NCI-H1417 treated with DMSO at 0.1 percent for 48 hours (cell line): ENCODE measurements at places on chromosomes 4 and X.

DNA sequence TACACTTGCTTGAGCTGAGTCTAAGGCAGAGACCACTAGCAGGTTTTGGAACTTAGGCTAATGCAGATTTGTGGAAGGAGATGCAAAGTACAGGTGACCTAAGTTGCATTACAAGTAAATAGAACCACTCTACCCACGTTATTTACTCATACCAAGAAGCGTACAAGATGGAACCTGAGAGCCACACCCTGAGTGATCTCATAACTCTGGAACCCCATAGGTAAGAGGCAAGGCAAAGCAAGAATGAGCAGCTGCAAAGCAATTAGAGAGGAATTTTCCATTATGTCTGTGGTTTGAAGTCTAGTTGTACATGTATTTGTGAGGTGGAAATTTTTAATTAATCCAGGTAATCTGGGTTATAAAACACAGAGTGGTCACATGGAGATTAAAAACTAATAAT lies 55.4 kb downstream of the CC2D2A start:
- DNase-seq, result no peak

GRCh38 chr4:112110059-112110425 lies 35.2 kb upstream of the FAM241A start:
- no peak for DNase-seq

DNA sequence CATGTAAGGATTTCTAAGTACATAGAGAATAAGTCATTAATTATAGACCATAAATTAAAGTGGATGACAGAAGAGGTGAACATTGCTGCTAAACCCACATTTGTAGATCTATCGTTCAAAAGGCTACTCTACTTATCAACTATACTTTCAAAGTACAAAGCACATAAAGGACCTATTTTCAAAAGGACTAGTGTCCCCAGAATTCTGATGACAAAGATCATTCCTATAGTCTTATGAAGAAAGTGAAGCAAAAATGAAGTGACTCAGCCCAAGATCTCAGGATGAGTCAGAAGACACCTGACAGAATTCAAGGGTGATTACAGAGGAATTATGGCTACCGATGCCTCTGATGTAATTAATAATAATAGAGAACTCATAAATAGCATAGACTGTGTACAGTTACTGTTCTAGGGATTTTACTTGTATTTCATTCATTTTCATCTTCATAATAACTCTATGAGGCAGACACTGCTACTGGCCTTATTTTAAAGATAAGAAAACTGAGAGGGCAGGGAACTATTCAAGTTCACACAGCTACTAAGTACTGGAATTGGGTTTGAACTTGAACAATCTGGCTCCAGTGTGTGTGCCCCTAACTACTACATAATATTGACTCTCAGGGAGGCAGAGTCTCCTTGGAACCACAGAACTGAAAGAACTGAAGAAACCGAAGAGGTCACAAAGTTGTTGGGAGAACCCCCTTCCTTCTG lies 17.1 kb downstream of the USP46 start:
- DNase-seq, result no peak

DNA sequence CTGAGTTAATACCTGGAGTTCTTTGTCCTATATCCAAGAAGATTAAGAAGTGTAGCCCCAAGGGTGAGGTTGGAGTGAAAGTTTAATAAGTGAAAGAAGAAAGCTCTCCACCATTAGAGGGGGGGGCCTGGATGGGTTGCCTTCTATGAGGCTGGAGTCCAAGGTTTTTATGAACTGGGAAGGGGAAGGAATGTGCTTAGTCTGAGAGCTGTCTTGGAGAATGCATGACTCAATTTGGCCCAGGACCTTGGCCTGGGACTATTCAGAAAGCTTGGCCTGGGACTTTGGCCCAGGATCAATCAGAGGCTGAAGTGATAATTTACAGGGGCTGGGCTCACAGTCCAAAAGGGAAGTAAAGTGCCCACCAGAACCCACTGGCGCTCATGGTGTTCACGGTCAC lies 1049.0 kb upstream of the GRIA3 start:
- no peak for DNase-seq

GRCh38 chr4:95118497-95118896 lies 360.7 kb downstream of the BMPR1B start:
- no peak for DNase-seq

DNA sequence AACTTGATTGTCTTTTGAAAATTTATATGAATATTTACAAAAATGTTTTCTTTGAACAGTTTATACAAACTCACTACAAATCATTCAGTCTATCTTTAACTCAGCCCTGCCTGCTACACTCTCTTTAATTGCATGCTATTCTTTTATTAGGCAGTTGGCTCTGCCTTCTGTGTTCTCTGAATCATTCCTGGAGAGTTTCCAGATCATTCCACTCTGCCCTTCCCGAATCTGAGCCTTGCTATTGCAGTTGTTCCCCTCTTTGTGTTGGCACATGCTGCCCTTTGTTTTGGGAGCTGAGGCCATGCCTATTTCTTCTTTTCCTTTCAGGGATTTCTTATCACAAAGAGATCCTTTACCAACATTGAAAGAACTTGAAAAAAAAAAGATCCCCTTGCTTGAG lies 8.7 kb upstream of the TECRL start:
- no peak for DNase-seq

- no peak for DNase-seq
Observed at GRCh38 chrX:1416327-1416784, 24.4 kb upstream of the SLC25A6 start.

DNA sequence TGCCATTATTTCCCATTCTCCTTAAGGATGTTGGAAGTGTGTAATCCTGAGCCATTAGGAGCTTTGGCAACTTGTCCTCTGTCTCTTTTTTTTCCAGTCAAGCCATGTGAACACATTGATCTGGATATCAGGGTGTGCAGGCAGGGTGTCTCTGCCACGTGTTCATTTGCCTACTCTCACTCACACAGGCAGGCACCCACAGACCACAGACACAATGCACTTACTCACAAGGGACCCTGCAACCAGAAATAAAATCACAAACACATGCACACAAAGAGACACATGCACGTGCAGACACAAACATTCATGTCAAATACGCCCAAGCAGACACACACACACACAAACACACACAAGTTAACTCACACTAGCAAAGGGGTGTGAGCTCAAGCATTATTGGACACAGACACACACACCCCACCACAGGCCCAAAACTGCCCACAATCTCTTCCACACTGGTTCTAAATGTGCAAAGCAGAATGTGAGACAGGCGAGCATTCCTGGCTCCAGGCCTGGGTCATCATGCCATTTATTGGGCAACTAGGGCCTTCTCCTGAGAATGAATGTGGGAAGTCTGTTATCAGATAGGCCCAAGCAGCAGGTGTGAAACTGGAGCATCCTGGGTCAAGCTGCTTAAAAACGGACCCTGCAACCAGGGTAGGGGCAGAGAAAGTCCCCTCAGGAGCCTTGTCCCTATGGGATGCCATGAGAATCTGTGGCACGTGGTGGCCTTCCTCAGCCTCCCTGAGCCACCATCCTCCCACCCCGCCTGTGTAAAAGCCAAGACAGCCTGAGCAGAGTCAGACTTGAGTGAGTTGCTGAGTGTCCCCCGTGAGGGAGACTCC lies 63.4 kb downstream of the NBDY start:
- DNase-seq, result no peak

DNA sequence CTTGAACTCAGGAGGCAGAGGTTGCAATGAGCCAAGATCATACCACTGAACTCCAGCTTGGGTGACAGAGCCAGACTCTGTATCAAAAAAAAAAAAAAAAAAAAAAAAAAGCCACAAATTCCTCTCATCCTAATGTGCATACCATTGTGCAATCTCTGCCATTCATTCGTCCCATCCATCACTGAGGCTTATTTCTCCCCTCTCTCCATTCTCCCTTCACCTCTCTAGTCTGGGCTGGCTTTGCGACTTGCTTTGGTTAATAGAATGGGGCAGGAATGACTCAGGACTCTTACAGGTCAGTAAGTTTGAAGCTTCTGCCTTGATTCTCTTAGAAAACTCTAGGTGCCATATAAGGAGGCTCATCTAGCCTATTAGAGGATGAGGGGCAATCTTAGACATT lies 60.3 kb upstream of the DDX3X start:
- DNase-seq, result no peak

DNA sequence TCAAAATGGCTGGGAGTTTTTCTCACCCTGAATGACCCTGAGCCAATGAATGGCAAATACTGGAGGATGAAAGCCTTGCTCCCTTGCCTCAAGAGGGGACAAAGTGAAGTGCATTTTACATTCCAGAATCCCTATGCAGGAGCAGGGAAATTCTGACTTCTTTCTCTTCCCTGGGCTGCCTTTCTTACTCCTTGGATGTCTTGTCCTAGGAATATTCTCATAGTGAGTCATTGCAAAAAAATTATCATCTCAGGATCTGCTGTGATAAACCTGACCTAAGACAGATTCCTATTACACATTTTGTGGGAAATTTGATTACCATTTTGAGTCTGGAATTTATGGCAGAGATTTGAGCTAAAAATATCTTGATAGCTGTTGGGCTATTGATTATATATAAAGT lies 199.9 kb downstream of the TMA16 start:
- DNase-seq, result no peak

GRCh38 chr4:88933414-88934160 lies 123.4 kb downstream of the FAM13A start:
- DNase-seq, result no peak
